ENCODE measurements at places on chromosomes 6 and 20. TPM values are rescaled to one million over a fixed set of nuclear protein-coding genes. Genes with fewer than 3 reads are reported as not detected.

Gene SEL1L2
- not detected for total RNA-seq

GRCh38 chr6:125791151-125791819 lies 525 bp downstream of the NCOA7 start:
- DNase-seq: no peak

- DNase-seq: no peak
Observed at GRCh38 chr6:136786658-136787057, 5.6 kb downstream of the MAP3K5 start.

DNA sequence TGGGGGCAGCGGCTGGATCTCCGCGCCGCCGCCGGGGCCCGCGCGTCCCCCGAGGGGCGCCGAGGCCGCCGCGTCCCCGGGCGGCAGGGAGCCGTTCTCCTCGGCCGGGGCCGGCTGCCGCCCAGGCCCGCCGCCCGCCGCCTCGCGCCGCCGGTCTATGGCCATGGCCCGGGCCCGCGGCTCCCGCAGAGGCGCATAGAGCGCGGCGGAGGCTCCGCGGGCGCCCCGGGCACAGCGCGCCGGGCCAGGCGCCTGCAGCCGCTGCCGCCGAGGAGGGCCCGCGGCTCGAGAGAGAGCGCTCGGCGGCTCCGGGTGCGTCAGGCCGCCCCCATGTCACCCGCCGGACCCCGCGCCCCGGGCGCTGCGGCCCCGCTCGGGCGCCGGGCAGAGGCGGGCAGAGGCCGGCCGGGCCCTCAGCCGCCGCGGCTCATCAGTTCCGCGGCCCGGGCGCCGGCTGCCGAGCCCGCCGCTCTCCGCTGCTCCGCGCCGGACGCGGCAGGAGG lies 404 bp downstream of the SLC22A23 start:
- peak; percentile 11 for DNase-seq

DNA sequence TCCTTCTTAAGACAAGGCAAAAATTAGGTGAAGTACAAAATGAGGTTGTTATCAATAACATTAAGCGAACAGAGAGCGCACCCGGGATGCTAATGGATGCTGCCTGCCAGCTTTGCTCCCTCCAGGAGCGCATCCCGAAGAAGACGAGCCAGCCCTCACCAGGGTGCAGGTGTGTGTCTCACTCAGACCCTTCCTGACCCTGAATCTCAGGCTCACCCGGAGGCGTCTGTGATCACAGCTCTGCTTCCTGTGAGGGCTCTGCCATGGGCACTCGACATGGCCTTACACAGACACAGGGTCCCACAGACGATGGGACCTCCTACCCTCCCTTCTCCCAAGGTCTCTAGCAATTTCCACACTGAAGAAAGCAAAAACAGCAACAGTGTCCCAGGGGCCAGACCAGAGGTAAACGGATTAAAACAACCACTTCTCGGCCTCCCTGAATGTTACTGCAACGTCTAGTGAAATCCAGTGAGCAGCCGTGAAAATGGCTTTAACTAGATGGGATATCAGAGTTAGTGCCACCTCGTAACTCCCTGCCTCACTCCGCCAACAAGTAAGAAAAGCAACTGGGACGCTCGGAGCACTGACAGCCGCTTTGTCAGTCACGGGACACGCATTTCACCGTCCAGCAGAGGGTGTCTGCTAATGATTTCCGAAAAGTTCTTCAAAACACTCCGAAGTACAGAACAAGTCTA lies 11.7 kb downstream of the ZBTB46 start:
- no peak for DNase-seq

Data from mesenteric fat pad (tissue), 1 donor.